ENCODE measurements at places on chromosomes 11 and 22. TPM values are rescaled to one million over a fixed set of nuclear protein-coding genes. Genes with fewer than 3 reads are reported as not detected.

Gene PDGFD
- total RNA-seq: not detected

DNA sequence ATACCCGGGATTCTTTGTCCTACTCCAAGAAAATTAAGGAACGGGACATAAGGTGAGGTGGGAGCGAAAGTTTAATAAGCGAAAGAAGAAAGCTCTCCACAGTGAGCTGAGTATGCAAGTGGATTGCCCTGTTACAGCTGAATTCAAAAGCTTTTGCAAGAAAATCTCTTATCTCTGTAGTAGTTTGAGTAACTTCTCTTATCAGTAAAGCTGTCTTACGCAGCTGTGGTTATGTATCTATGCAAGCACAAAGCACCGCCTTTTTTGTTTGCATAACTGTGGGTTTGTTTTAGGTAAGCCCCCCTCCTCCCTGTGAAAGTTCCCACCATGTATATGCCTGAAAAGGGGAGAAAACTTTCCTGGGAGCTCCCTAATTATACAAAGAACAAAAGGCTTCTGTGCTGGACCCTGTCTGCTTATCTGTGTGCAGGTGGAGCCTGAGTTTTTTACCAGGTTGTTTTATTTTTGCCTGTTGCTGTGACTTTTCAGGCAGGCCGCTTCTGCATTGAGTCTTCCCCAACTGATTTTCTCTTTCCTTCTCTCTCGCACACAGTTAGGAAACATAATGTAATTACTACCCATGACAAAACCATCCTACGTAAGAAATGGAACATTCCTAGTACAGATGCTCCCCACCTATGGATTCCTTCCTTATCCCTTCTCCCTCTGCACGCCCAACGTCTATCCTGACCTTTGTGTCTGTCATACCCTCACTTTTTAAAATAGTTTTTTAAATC lies 837 bp upstream of the PLAAT5 start:
- peak overlapping the region; percentile 80 for H3K4me3 ChIP-seq
- peaks cover 6% of the 10 kb centered on the region for H3K4me1 ChIP-seq
- peak; percentile 46 for DNase-seq
- no peaks in the 10 kb centered on the region for H3K36me3 ChIP-seq
- H3K27ac ChIP-seq: no peak overlapping the region

DNA sequence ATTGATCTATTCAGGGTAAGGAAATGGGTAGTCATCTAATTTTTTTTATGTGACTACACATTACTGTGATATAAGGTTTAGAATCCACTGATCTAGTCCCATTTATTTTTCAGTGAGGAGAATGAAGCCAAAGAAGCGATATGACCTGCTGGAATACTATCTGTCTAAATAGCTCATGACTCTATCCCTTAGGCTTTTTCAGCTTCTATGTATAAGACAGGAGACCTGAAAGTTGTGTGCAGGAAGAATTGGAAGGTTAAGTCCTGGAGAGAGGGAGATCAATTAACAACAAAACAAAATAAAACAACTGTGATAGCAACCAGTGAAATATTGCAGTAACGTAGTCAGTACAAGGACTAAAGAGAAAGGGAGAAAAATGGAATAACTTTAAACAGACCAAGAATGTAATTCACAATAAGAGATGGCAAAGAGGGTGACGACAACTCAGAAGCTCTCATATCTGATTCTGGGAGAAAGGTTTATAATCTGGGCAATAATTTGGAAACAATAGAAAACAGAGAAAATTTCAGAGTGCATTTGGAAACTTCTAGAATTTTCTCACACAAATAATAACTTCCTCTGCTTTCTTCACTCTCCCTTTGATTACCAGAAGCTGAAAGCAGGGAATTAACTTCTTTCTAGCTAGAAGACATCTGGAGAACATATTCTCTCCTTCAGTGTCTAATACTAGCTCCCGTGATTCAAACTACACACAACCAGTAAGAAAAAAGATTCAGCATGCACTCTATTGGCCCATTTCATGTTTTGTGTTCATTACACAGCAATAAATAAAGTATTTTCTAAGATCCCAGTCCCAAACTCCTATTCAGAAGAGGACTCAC lies 19.2 kb upstream of the CASP12 start:
- H3K27ac ChIP-seq: peak overlapping the region; percentile 79
- no peaks in the 10 kb centered on the region for H3K27me3 ChIP-seq
- H3K36me3 ChIP-seq: peaks cover 1% of the 10 kb centered on the region
- H3K4me3 ChIP-seq: peak overlapping the region; percentile 81

DNA sequence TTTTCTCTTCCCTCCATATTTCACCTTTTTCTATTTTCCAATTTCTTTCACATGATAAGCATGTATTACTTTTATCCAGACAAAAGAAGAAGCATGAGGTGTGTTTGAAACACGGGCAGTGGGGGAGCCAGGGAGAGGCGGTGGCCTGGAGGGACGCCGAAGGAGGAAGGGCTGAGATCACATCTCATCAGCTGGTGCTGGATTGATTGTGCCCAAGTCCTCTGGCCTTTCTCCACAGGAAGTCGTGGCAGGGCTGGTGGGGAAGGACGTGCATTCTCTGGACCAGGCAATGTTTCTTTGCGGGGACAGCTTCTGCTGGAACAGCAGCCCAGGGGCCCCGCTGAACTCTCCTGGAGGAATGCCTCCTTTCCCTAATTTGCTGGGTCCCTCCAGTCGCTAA lies 82.9 kb downstream of the MIAT start:
- no peak overlapping the region for H3K4me3 ChIP-seq
- H3K4me1 ChIP-seq: no peaks in the 10 kb centered on the region
- DNase-seq: no peak
- H3K27ac ChIP-seq: no peak overlapping the region
- H3K36me3 ChIP-seq: peaks cover 6% of the 10 kb centered on the region

- H3K27me3 ChIP-seq: peaks cover 3% of the 10 kb centered on the region
- no peak overlapping the region for H3K4me3 ChIP-seq
- no peak for DNase-seq
- H3K4me1 ChIP-seq: peaks cover 4% of the 10 kb centered on the region
- H3K36me3 ChIP-seq: no peaks in the 10 kb centered on the region
These were observed 20.5 kb upstream of the RBFOX2 start for GRCh38 chr22:36048911-36049677.

Gene MUC15
- not detected for total RNA-seq

GRCh38 chr11:22749536-22749935 lies 80.1 kb downstream of the SVIP start:
- H3K36me3 ChIP-seq: no peaks in the 10 kb centered on the region
- H3K4me1 ChIP-seq: peaks cover 5% of the 10 kb centered on the region
- H3K27me3 ChIP-seq: peaks cover 3% of the 10 kb centered on the region
- no peak overlapping the region for H3K27ac ChIP-seq
- DNase-seq: no peak

DNA sequence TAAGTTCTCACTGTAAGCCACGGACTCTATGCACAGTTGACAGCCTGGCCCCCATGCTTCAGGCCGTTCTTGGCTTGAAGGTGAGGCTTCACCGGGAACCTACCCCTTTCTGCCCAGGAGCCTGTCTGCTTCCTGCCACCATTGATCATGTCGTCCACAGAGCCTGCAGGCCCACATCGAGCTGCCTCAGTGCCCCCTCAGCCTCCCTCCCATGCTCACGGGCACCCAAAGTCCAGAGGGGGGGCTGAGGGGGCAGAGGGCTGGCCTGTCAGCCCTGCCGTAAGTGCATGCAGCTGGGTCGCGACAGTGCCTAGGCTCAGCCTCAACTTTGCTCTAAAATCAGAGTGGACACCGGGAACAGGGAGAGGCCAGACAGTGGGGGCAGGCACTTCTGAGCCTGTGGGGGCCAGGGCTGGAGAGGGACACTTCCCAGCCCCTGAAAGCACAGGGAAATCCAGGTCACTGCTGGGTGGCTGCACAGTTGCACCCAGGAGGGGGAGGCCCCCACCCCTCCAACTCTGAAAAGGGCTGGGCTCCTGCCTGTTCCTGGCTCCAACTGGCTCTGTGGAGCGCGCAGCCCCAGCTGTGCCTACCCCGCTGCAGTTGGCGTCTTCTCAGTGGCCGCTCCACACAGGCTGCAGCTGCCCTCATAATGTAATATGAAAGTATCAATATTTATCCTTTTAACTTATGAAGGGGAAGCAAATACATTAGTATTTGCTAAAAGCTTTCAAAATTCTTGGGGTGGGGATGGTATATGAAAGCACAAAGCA lies 598.6 kb downstream of the DLG2 start:
- H3K36me3 ChIP-seq: no peaks in the 10 kb centered on the region
- no peaks in the 10 kb centered on the region for H3K27me3 ChIP-seq
- H3K4me1 ChIP-seq: no peaks in the 10 kb centered on the region

DNA sequence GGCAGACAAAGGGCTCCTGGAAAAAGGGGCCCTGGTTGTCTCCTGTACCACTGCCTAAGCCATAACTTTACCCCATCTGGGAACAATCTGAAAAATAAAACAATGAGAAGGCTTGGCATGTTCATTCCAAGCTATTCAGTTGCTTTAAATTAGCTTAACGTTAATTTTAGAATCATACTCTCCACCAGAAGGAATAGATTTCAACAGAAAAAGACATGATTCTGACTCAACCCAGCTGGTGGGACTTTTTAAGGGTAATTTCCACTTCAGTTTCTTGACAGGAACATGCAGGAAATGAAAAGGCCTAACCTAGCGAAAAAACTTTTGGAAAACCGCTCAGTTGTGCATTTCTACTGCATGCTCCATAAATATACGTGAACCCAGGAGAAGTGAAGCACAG lies 7.9 kb downstream of the SF3A1 start:
- H3K27me3 ChIP-seq: no peaks in the 10 kb centered on the region
- peak overlapping the region; percentile 83 for H3K27ac ChIP-seq
- DNase-seq: no peak
- peak overlapping the region; percentile 25 for H3K4me3 ChIP-seq
- peaks cover 77% of the 10 kb centered on the region for H3K36me3 ChIP-seq

GRCh38 chr22:19896665-19897355 lies 42.1 kb upstream of the GNB1L start:
- no peaks in the 10 kb centered on the region for H3K27me3 ChIP-seq
- no peak overlapping the region for H3K4me3 ChIP-seq
- DNase-seq: no peak
- peaks cover 2% of the 10 kb centered on the region for H3K36me3 ChIP-seq
- H3K4me1 ChIP-seq: peaks cover 13% of the 10 kb centered on the region

GRCh38 chr22:50190941-50191741 lies 5.4 kb downstream of the TRABD start:
- H3K4me1 ChIP-seq: peaks cover 34% of the 10 kb centered on the region
- H3K36me3 ChIP-seq: peaks cover 22% of the 10 kb centered on the region
- H3K4me3 ChIP-seq: peak overlapping the region; percentile 93
- peak; percentile 91 for DNase-seq
- H3K27me3 ChIP-seq: no peaks in the 10 kb centered on the region
- peak overlapping the region; percentile 98 for H3K27ac ChIP-seq

- H3K27ac ChIP-seq: no peak overlapping the region
- no peak overlapping the region for H3K4me3 ChIP-seq
- peaks cover 2% of the 10 kb centered on the region for H3K4me1 ChIP-seq
These were observed 367.0 kb upstream of the CADM1 start for GRCh38 chr11:115871161-115871760.

GRCh38 chr11:846496-847098 lies 3.9 kb downstream of the TSPAN4 start:
- H3K27me3 ChIP-seq: peaks cover 7% of the 10 kb centered on the region
- peaks cover 5% of the 10 kb centered on the region for H3K4me1 ChIP-seq
- H3K27ac ChIP-seq: no peak overlapping the region
- no peak for DNase-seq
- no peaks in the 10 kb centered on the region for H3K36me3 ChIP-seq

Gene IFITM10
- 0.14 TPM for total RNA-seq

Gene OR52H1
- not detected for total RNA-seq

- peaks cover 81% of the 10 kb centered on the region for H3K36me3 ChIP-seq
- H3K27me3 ChIP-seq: no peaks in the 10 kb centered on the region
- DNase-seq: peak; percentile 77
These were observed 90.1 kb downstream of the ETS1 start for GRCh38 chr11:128497061-128497775.

Gene PHOX2A
- total RNA-seq: not detected

DNA sequence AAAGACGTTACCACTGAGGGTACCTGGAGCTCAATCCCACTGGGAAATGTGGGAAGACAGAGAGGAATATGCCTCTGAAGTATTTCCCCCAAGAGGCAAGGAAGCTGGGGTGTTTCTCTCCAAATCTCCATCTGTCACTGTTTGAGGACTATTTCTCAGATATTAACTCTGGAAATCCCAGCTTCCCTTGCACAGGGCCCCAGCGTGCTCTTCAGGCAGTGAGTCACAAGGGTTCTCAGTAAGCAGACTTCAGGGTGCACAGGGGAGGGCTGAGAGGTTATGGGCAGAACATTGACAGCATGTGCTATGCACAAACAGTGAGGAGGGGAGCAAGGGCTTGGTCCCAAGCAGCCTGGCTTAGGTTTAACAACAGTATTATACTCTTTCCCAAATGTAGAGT lies 60.9 kb upstream of the EED start:
- peaks cover 5% of the 10 kb centered on the region for H3K36me3 ChIP-seq
- H3K4me3 ChIP-seq: no peak overlapping the region
- H3K27me3 ChIP-seq: no peaks in the 10 kb centered on the region
- H3K27ac ChIP-seq: no peak overlapping the region

DNA sequence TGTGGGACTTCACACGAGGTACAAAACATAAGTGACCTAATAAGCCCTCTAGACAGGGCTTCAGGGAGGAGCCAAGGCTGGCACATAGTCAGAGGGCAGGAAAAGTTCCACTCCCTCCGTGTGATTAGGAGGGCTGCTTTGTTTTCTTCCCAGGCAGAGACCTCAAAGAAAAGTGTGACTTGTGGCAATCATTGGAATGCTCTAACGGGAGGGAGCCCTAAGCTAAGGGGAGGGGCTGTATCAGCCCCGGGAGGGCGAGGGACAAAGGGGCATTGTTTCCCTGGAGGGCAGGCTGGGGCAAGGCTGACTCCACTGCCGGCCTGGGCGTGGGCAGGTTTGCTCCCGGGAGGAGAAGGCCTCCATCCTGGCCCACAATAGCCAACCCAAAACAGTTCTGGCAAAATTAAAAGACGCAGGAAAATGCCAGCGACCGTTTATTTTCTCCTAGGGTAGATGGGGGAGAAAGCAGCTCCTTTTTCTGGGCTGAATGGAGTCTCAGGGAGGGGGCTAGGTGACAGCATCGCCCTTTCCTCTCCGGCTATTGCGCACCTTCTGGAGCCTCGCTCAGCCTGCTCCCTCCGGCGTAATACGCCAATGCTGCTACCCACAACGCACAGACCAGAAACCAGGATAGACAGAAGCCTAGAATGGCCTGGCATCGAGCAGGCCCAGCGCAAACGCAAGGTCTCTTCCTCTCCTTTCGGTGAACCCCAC lies 60.2 kb downstream of the ENDOD1 start:
- DNase-seq: no peak
- H3K27ac ChIP-seq: peak overlapping the region; percentile 91
- H3K4me1 ChIP-seq: peaks cover 49% of the 10 kb centered on the region
- H3K36me3 ChIP-seq: no peaks in the 10 kb centered on the region
- peaks cover 2% of the 10 kb centered on the region for H3K27me3 ChIP-seq

DNA sequence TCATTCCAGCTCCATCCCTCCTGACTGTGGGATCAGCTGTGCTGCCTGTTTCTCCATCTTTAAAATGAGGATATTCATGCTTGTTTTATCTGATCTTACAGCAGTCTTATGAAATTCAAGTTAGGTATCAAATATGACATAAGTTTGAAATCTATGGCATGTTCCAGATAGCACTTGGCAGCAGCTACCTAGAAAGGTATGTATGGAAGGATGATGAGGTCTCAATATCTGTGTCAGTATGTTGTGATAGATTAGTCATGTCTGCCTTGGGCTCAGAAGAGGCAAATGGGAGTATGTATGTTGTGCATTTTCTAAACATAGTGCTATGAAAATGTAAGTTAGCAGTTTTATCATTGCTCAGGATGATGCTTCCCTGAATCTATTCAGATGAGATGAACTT lies 122.1 kb downstream of the NAV2 start:
- H3K4me1 ChIP-seq: no peaks in the 10 kb centered on the region
- H3K4me3 ChIP-seq: no peak overlapping the region
- DNase-seq: no peak
- H3K27me3 ChIP-seq: no peaks in the 10 kb centered on the region

Gene OR52K2
- total RNA-seq: not detected

- H3K27me3 ChIP-seq: peaks cover 22% of the 10 kb centered on the region
- H3K36me3 ChIP-seq: no peaks in the 10 kb centered on the region
- H3K4me3 ChIP-seq: no peak overlapping the region
- DNase-seq: no peak
- peaks cover 1% of the 10 kb centered on the region for H3K4me1 ChIP-seq
These were observed 22.5 kb upstream of the MPPED1 start for GRCh38 chr22:43389227-43389836.
